H4 (cell line): ENCODE measurements at places on chromosomes 7 and 10.
A peak's percentile ranks its signal among the peaks of the same experiment; 100 is the strongest.

- no peak for DNase-seq
Measured at GRCh38 chr7:26694141-26694540, 170.2 kb downstream of the SKAP2 start.

GRCh38 chr10:118362103-118362502 is 20.0 kb upstream of the FAM204A start:
- DNase-seq: no peak

- no peak for DNase-seq
Measured at GRCh38 chr7:55240418-55241142, 124.6 kb upstream of the LANCL2 start.

GRCh38 chr10:16777473-16778370 is 39.5 kb downstream of the RSU1 start:
- DNase-seq: peak; percentile 13

DNA sequence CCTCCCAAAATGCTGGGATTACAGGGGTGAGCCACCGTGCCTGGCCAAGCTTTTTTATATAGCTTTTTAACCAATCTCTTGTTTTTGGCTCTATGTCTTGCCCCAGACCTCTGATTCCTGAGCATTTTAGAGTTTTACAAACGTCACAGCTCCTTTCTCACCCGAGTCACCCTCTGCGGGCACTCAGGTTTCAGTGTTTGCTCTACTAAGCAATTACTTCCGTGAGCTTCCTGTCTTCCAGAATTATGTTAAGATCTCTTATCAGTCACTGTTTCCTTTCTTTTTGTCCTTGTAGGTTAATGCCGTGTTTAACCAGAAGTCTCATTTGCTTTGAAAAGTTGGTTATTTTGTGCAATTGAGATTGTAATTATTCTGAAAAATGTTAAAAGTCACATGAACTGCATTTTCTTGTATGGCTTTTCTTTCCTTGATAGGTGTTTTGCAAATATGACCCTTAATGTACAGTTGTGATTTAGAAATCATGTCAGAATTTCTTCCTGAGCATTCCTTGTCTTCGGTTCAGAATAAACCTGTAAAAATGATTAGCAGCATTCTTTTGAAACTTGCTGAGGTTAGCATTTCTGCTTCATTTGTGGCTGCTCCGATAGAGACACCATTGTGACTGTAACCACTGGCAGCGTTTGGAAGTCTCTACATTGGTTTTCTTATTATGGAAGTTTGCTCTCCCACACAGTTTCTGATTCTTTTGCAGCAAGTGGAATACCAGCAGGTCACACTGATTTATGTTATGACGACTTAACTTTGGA is 4.5 kb upstream of the HKDC1 start:
- no peak for DNase-seq

- DNase-seq: no peak
Measured at GRCh38 chr10:78184851-78185692, 151.4 kb downstream of the RPS24 start.

GRCh38 chr10:3898821-3899220 is 113.8 kb upstream of the KLF6 start:
- no peak for DNase-seq

DNA sequence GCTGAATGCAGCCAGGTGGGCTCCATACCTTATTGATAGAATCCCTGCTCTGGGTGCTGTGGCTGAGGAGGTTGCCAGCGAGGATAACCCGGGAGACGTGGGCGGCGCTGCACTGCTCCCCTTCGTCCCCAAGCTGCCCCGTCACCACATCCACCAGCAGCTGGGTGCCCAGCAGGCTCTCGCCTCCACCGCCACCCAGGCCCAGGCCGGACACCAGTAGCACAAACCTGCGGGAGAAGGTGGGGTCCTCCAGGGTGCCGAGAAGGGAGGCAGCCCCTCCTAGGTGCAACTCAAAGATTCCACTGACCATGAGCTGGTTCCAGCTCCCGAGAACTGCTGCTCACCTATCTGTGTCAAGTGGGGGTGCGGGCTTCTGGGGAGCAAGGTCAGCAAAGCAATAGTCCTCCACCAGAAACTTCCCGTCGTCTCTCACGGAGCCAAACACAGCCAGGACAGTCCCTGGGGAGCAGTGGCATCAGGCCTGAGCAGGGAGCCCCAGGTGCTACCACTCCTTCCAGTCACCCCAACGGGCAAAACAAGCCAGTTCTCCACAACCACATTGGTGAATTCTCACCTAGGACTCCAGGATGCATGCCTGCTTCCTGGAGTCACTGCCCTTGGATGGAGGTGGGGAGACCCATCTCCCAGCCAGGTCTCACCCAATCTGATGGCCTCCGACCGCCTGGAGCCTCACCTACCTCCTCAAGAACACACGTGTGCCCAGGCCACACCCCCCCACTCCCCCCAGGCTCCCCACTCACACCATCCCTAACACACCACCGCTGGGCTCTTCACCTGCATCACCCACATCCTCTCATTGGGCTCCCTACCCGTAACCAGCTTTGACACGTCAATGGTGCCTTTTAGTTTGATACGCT is 6.3 kb downstream of the POLD2 start:
- DNase-seq: no peak

DNA sequence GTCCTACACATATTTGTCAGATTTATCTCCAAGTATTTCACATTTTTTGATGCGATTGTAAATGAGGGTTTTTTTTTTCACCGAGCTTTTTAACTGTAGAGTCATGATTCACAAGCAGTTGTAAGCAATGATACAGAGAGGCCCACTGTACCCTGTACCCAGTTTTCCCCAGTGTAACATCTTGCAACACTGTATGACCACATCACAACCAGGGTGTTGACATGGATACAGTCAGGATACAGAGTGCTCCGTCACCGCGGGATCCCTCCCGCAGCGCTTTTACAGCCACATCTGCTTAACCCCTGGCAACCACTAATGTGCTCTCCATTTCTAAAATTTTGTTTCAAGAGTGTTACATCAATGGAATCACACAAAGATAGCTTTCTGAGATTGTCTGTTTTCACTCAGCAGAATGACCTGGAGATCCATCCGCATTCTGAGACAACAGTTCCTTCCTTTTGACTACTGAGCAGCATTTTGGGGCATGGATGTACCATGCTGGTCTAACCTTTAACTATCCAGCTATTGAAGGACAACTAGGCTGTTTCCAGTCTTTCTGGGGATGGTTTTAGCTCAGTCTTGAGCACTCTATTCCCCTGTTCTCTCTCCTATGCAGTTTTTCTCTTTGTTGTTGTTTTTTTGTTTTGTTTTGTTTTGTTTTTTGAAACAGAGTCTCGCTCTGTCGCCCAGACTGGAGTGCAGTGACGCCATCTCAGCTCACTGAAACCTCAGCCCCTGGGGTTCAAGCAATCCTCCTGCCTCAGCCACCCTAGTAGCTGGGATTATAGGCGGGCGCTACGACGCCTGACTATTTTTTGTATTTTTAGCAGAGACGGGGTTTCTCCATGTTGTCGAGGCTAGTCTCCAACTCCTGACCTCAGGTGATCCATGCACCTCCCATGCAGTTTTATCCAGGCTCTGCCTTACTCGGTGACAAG is 25.9 kb downstream of the GPRIN2 start:
- peak; percentile 85 for DNase-seq

DNA sequence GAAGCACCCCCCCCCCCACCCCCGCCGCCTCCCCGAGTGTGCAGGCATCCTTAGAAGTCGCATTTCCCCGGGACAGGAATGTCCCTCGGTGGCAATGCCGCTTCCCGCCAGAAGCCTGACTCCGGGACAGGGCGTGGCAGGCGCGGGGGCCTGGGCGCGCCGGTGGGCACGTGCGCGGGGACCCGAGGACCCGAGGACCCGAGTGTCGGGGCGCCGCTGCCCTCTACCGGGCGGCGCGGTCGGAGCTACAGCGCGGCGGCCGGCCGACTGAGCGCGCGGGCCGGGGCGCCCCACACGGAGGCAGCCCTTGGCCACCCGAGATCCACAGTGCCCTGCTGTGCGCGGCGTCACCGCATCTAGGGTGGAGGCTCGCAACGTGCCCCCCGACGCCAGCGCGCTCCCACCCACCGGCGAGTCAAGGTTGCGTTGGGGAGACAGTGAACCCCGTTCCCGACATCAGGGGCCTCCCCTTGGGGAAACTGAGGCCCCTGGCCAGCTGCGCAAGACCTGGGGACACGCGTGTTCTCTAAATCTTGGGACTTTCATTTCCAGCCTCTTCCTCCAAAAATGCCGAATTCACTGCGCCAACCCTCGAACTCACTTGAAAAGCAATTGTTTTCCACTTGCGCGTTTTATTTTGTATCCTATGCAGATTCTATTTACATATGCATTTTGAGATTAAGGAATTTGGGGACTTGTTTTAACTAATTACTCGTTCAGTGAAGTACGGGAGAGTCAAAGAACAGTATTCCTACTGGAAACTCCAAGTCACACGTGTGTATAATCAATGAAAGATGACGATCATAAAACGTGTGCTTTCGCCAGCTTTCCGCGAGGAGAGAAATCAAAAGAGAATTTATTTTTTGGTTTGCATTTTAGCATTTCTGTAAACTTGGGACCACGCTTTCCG is 3.1 kb upstream of the CUX1 start:
- DNase-seq: peak; percentile 60

GRCh38 chr7:1557006-1557405 is 1.0 kb upstream of the TMEM184A start:
- no peak for DNase-seq

- peak; percentile 63 for DNase-seq
Measured at GRCh38 chr7:33107136-33108066, 1.8 kb downstream of the RP9 start.

GRCh38 chr7:90621747-90622140 is 25.6 kb downstream of the CDK14 start:
- no peak for DNase-seq

GRCh38 chr10:91804126-91804510 is 5.9 kb downstream of the TNKS2 start:
- no peak for DNase-seq

DNA sequence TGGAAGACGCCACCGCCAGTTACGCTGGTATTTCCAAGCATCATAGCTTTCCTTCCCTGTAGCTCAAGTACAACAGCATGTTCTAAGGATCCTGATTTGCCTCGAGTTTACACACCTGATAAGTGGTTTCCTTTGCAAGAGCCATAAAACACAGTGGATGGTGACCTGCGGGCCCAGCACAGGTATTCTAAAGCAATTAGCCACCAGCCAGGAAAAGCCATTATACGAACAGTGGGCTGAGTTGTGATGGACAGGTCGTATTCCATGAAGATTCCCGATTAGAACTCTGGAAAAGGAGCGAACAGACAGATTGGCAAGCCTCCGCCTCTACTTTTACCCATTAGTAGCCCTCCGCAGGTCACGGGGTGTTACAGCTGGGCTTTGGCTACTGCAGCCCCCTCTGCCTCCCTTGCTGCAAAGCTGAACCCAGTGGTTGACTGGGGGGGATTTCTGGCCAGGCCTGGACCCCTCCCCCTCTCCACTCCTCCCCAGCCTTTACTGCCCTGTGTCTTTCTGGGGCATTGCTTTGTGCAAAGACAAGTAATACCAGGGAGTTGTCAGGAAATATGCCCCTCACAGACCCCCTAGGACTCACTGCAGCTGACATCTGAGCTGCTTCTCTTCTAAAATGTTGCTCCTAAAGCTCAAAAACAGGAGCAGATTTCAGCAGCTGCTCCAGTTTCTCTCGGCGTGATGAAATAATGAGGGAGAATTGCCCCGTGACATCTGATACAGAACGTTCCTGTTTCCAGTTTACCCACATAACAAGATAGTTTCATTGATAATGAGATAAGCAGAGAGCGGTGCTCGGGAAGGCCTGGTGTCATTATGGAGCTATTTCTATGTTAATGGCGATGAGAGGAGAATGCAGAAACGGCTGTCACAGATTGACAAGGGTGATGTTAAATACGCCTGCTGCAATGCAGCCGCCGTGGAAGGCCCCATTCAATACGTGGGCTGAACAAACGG is 214.4 kb downstream of the CCSER2 start:
- DNase-seq: no peak
